ENCODE measurements at places on chromosomes 1 and 21.

DNA sequence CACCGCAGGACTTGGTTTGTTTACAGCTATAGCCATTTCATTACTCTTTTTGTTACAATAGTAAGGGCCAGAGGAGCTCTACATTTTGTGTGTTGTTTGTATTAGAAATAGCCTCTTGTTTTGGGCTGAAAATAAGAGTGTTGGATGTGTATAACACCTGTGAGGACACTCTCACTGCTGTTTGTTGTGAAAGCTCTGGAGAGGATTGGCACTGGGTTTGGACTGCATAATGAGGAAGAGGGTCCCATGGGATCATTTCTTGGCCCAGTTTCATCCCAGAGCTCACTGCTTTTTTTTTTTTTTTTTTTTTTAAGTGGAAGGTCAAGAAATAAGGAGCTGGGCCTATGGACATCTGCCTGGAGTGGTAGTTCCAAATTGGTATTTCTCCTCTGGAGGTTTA, 61.6 kb upstream of the KIAA0040 start:
- DNase-seq = no peak

DNA sequence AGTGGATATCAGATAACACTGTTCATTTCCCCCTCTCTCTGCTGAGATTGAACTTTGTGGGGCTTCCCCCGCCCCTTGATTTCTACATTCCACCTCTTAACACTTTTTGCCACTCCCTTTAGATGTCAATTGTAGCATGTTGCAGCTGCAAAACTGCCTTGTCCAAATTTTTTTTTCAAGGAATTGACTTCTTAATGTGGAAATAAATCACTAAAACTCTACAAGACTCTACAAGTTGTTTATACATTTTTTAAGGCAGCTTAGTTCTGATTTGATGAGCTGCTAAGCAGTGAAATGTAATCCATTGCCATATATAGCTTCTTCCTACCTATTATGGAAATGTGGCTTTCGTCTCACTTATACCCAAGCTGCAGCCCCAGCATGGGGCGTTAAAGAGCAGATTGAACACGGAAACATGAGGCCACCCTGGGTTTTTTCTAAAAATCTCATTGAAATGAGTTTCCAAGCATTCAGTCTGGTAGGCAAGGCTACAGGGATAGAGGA, 132.2 kb downstream of the SYT2 start:
- DNase-seq = no peak

GRCh38 chr1:180228648-180229482, 1.2 kb upstream of the LHX4 start:
- DNase-seq = no peak

GRCh38 chr1:66739401-66740157, 12.7 kb upstream of the DYNLT5 start:
- no peak for DNase-seq

DNA sequence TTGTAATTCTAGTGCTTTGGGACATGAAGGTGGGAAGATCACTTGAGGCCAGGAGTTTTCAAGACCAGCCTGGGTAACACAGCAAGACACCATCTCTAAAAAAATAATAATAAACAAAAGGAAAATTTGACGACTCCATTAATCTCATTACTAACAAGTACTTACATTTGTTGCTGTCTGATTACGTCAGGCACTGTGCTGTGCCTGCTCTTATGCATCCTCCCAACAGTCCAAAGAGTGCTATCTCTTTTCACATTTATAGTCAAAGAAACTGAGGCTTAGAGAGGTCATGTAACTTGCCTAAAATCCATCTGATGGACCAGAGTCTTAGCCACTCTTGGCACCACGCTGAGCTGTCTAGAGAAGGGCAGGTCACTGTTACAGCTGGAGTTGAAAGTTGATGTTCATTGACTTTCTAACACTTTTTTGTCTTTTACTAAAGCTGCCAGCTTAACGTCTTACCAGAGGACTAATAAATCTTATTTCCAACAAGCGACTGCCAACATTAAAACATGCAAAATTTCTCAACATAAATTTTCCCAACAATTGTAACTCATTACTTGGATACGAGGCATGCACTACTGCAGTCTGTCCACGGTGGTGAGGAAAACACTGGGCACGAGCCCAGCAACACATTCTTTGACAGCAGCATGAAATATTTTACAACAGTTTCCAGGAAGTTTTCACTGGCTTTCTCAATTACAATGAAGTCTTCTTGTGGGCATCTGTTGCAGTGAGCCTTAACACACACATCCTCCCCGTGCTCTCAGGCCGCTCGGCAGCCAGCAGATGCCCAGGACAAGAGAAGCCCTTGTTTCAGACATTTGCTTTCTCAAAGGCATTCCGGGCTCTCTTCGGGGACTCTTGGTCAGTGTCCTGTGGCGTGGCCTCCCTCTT, 262.9 kb upstream of the PROX1 start:
- no peak for DNase-seq

- DNase-seq = no peak
These were observed 93.0 kb downstream of the ATP1A1 start for GRCh38 chr1:116465845-116466685.

DNA sequence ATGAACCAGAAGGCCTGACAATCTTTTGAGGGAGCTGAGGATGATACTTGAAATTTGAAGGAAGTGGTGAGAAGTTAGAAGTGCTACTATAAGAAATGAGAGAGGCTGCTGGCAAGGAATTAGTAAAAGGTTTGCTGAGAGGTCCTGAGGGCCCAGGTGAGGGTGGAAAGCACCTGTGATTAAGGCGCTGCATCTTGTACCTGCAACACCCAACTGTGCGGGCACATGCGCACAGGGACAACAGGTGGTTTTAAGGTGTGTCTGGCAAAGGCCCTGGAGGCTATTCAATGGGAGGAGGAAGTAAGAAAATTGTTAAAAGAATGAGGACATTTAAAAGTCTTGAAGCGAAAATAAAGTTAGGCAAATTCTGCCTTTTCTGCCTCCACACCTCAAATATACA, 349.3 kb downstream of the RGS7 start:
- no peak for DNase-seq

DNA sequence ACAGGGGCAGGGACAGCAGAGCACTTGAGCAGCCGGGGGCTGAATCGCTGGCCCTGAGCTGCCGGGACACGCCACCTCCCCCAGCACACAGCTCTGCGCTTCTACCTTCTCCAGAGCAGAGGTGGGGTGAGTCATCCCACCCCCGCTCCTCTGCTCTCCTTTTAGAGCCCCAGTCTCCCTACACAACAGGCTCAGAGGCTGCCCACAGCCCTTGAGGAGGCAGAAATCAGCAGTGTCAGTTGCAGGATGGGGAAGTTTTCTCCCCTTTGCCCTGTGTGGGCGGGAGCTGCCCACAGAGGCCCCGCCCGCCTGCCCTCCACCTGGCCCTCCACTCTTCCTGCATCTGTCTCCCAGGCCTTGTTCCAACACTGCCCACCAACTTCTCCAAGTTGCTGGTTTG, 94.6 kb downstream of the STUM start:
- DNase-seq = no peak

GRCh38 chr1:9657521-9658032, 6.0 kb downstream of the PIK3CD start:
- no peak for DNase-seq

GRCh38 chr1:232507571-232507970, 122.4 kb downstream of the SIPA1L2 start:
- no peak for DNase-seq

DNA sequence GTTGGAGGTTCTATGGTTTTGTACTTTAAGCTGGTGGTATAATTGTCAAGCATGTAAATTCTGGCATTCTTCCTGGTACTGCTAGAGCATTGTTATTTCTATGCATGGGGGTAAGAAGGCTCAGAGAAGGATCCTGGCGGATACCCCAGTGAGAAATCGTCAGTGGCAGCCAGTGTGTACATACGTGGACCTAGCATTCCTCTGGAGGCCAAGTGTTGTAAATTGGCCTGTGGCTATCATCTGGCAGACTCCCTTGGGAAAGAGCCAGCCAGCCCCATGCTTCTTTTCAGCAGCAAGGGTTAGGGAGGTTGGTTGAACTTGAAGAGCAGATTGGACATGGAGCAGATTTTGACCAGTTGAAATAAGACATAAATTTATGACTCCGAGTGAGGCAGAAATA, 5.2 kb upstream of the AGO3 start:
- DNase-seq = no peak

DNA sequence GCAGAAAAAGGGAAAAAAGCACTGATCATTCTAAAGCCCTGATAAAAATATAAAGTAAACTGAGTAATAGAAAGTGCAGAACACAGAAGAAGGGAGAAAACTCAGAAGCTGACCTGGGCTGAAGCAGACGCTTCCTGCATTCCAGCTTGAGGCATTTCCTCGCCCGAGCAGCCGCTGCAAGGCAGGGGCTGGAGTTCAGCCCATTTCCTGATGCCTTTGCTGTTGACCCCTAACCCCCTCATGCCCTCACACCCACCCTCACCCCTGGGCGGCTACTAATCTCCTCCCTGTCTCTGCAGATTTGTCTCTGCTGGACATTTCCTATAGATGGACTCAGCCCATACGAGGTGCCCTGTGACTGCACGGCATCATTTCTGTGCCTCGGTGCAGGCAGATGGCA, 227.8 kb downstream of the NPHP4 start:
- DNase-seq = no peak

- no peak for DNase-seq
These were observed 66.4 kb downstream of the DMRTB1 start for GRCh38 chr1:53525595-53525994.

DNA sequence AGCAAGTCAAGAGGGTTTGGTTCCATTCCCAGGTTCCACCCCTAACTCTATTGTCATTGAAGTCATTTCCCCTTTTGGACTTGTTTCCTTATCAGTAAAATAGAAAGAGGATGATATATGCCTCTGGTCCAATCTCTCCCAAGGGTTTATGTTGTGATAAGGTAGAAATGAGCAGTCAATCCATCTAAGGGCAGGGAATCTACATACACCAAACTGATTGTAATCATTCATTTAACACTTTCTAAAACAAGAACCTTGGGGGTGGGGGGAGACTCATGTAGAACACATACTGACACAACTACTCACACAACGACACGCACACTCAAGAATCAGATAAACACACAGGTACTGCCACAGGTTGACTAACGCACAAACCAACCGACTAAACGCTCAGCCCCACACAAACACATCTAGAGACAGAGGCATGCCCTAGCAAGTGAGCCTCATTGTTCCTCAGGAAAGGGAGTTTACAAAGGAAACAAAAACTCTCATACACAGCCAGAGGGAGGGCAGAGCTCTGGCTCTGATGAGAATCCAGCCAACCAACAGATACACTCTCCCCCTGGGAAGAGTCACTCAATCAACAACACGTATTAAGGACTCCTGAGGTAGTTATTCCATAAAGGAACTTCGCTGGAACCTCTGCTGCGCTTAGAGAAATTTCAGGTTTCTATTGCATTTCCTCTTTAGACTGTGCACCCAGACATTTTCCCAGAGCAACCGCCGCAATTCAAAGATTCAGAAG, 1.0 kb downstream of the F11R start:
- DNase-seq = no peak

GRCh38 chr1:28642056-28642846, 616 bp downstream of the TAF12 start:
- no peak for DNase-seq

DNA sequence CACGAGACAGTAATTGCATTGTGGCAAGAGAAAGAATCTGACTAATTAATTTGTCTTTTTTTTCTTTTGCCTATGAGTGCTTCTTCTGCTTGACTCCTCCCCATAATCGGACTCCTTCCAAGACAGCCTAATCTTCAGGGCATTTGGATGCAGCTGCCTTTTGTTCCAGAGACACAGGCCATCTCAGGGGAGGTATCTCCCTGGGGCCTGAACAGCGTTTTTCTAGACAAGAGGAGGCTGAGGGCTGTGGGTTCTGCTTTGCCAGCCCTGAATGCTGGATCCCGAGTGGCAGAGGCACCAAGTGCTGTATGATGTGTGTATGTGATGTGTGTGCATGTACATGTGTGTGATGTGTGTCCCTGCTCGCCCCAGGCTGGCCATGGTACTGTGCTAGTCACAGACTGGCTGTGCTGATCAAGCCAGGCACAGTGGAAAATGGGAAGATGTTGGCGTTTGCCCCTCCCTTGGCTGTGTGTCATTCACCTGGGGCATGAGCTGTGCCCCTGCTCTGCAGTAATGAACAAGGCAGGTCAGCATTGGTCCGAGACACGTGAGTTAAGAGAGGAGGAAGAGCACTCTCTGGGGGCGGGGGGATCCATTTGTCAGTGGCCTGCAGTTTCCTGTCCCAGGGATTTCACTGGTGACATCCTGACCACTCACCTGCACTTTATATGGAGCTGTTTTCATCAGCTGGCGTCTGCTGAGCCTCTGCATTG, 77.2 kb downstream of the ADARB1 start:
- DNase-seq = peak; percentile 24

DNA sequence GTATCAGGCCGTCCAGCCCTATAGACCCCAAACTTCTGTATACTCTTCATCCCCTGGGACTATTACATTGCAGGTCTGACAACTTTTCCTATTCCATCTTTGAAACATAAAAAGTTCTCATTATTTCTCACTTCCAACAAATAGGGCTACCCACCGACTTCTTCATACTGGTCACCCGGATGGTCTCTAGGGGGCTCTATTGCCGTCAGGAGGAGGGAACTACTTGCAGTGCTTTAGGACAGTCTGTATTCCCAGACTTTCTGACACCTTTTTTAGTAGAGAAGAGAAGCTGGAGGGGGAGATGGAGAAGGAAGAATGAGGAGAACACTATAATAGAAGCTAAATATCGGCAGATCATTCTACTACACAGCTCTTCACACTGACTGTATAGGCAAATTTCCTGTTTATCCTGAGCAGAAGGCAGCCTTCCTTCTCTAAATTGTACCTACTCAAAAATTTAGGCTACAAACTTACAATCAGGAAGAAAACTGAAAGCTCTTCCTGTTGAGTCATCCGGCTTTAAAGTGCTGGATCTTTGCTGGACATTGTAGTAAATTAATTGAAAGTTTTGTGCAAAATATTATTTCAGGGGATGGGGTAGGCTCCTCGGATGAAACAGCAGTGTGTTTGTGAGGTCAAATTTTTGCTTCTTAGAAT, 54.6 kb downstream of the CDC7 start:
- DNase-seq = no peak

DNA sequence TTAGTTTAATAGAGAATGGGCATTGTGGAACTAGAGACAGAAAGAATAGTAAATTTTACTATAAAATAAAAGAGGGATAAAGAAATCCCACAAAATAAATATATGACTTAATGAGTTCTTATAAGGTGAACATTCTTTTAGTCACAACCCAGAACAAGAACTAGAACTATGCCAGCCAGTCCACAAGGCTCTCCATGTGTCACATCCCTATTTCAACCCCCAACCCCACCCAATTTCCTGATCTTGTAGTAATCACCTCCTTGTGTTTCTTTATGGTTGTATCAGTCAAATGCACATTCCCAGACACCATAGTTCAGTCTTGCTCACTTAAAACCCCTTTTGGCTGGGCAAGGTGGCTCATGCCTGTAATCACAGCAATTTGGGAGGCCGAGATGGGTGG, 662.3 kb upstream of the CAMK1G start:
- DNase-seq = no peak

DNA sequence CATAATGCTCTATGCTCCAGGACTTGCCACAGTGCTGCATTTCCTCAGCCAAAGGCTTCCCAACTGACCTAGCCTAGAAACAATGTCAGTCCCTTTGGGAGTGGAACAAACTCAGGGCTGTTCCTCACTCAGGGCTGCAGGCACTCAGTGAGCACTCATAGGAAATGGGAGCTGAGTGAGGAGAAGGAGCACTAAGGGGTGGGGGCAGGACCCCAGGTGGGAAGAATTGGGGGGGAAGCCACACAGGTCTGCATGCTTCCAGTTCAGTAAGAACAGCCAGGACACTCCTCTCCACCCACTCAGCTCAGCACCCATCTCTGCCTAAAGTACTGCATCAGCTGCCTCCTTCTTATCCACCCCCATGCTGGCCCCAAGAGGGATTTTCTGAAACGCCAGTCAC, 7.3 kb upstream of the SLC5A9 start:
- DNase-seq = no peak
